Transverse colon (tissue), 4 donors: ENCODE measurements at places on chromosomes 5 and 9.
A peak's percentile ranks its signal among the peaks of the same experiment; 100 is the strongest.

DNA sequence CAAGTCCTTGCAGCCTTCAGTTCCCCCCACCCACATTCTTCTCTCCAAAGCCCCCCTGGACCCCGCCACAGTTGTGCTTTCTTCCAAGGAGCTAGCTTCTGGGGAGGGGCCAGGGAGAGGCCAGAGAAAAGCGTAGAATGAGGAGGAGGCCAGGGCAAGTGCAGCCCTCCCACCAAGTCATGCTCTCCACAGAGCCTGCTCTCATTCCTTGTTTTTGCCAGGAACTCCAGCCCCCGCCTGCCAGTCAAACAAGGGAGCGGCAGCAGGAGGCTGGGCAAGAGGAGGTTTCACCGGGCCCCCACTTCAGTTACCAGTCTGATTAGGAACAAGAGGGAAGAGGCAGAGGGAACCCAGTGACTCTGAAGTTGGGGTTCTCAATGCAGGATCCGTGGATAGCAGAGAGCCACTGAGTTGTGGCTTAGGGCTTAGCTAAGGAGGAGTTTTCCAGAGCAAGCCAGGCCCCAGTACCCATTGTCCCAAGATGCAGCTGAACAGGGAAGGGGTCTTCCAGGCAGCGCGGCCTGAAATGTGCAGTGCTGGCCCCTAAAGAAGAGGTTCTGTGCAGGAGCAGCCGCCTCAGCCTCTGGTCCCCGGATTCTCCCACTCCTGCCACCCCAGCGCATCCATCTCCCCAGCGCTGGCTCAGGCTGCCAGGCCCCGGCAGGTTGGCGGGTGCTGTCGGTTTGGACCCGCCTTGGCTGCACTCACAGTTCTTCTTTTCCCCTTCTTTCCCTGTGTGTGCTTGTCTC is 120.6 kb downstream of the DAB2IP start:
- H3K27me3 ChIP-seq, result no peaks in the 10 kb centered on the region
- peaks cover 47% of the 10 kb centered on the region for H3K36me3 ChIP-seq
- H3K4me1 ChIP-seq, result no peaks in the 10 kb centered on the region
- peak overlapping the region; percentile 22 for H3K27ac ChIP-seq

DNA sequence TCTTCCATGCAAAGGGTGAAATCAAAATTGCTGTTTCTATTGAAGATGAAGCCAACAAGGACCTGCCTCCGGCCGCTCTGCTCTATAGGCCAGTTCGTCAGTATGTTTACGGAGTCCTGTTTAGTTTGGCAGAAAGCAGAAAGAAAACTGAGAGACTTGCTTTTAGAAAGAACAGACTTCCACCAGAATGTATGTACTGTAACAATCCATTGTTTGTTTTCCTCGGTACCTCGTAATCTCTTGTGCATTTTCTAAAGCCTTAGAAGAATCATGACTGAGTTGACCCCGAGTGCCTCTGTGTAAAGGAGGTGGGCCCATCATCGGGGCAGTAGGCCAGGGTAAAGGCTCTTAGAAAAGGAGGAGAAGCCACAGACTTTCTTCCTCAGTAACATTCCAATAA is 44.2 kb upstream of the PHF2 start:
- H3K4me3 ChIP-seq, result no peak overlapping the region
- H3K27ac ChIP-seq, result no peak overlapping the region
- H3K27me3 ChIP-seq, result no peaks in the 10 kb centered on the region

- no peaks in the 10 kb centered on the region for H3K27me3 ChIP-seq
- peaks cover 27% of the 10 kb centered on the region for H3K4me1 ChIP-seq
- DNase-seq, result no peak
- no peak overlapping the region for H3K4me3 ChIP-seq
- no peaks in the 10 kb centered on the region for H3K36me3 ChIP-seq
- H3K27ac ChIP-seq, result peak overlapping the region; percentile 21
Measured at GRCh38 chr5:139676951-139677735, 29.0 kb downstream of the CXXC5 start.

DNA sequence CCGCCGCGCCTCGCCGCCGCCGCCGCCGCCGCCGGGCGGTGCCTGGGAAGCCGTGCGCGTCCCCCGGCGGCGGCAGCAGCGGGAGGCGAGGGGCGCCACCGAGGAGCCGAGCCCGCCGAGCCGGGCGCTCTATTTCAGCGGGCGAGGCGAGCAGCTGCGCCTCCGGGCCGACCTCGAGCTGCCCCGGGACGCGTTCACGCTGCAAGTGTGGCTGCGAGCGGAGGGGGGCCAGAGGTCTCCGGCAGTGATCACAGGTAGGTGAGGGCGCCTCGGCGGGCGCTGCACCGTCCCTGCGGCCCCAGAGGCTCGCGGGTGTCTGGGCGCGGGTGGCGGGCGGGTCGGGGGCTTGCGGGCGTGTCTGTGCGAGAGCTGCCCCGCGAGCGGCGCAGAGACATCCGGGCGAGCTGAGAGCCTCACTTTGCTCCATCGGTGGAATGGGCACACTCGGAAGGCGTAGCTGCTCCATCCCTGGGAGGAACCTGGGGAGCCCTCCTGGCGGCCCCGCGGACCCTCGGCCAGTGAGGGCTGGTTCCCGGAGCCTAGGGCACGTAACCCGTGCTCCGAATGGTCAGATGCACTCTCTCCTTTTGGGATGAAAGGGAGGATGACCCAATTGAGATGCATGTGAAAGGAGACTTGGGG is 864 bp downstream of the PAPPA start:
- peak overlapping the region; percentile 51 for H3K27ac ChIP-seq
- no peaks in the 10 kb centered on the region for H3K36me3 ChIP-seq
- peak overlapping the region; percentile 49 for H3K4me3 ChIP-seq
- no peak for DNase-seq

DNA sequence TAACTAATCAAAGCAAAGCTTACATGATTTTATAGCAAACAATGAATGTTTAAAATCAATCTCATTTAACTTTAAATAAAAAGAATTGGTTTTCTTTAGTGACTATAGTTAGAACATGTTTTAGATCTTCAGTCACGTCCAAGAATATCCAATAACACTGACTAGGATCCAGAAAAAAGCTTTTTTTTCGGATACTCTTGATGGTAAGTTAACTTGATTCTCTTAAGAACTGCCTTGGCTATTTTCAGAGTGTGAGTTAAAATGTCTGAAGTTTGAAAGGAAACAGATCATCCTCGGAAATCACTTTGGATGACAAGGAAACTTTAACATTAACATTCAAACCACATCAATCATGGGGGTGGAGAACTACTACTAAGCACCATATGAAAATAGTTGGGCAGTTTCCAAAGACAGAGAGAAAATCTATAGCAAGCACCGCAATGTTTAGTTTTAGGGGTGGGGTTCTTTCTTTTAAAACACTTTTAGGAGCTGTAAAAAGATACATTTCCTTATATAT is 83.7 kb upstream of the SLC27A6 start:
- DNase-seq, result no peak
- H3K27me3 ChIP-seq, result no peaks in the 10 kb centered on the region

- no peaks in the 10 kb centered on the region for H3K4me1 ChIP-seq
- no peak overlapping the region for H3K27ac ChIP-seq
- H3K4me3 ChIP-seq, result no peak overlapping the region
- DNase-seq, result no peak
Measured at GRCh38 chr5:147930769-147931168, 24.4 kb upstream of the C5orf46 start.

GRCh38 chr5:166795756-166796155 is 1495.7 kb upstream of the WWC1 start:
- no peak overlapping the region for H3K27ac ChIP-seq
- H3K4me1 ChIP-seq, result no peaks in the 10 kb centered on the region
- no peaks in the 10 kb centered on the region for H3K27me3 ChIP-seq
- no peak for DNase-seq

- H3K4me3 ChIP-seq, result peak within 1 kb of the TSS; percentile 97
- no peaks in the 10 kb centered on the region for H3K27me3 ChIP-seq
- H3K4me1 ChIP-seq, result peaks cover 7% of the 10 kb centered on the region
Measured at GRCh38 chr9:86098824-86099700, at the start of gene GOLM1. Gene GOLM1, minus strand, starts transcription at chr9:86099558. Its CDS starts 20,238 bp downstream, at chr9:86079320.

GRCh38 chr5:111563031-111563822 is 50.9 kb upstream of the STARD4 start:
- no peak overlapping the region for H3K27ac ChIP-seq
- no peaks in the 10 kb centered on the region for H3K27me3 ChIP-seq
- no peaks in the 10 kb centered on the region for H3K36me3 ChIP-seq
- no peaks in the 10 kb centered on the region for H3K4me1 ChIP-seq

DNA sequence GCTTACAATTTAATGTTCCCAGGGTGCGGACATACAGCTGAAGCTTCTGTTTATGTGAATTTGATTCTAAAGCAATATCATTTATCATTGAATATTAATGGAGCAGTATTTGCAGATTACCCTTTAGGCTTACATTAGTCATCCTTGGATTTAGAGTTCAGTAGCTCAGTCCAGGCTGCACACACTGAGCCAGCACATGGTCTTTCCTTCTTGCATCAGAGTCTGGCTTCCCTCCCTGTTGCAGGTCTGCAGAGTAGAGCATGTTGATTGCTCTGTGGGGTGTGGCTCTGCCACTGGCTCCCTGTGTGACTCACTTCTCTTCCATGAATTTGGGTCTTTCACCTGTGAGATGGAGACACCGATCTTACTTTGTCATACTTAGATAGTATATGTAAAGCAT is 36.8 kb downstream of the NSG2 start:
- H3K36me3 ChIP-seq, result no peaks in the 10 kb centered on the region
- no peaks in the 10 kb centered on the region for H3K27me3 ChIP-seq
- H3K27ac ChIP-seq, result no peak overlapping the region
- DNase-seq, result no peak

- peak overlapping the region; percentile 61 for H3K27ac ChIP-seq
- DNase-seq, result no peak
- H3K36me3 ChIP-seq, result no peaks in the 10 kb centered on the region
- H3K4me3 ChIP-seq, result no peak overlapping the region
Measured at GRCh38 chr9:89874351-89875321, 269.8 kb downstream of the GADD45G start.

DNA sequence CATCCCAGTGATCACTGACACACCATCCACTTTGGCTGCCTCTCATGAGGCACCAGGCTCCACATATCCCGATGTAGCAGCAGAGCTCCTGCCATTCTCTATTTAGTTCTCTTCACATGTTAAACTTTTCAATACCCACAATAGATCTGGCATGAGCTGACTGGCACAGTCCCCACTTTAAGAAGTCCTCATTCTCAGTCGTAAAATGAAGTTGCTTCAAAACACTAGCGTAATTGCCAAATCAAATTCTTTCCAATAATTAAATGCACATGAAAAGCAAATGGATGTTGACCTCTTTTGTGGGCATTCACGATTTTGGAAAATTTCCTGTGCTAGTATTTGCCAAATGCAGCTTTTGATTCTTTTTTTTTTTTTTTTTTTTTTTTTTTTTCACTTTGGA is 32.4 kb downstream of the HAPLN1 start:
- DNase-seq, result no peak
- H3K36me3 ChIP-seq, result no peaks in the 10 kb centered on the region
- no peak overlapping the region for H3K27ac ChIP-seq
- H3K4me3 ChIP-seq, result no peak overlapping the region

DNA sequence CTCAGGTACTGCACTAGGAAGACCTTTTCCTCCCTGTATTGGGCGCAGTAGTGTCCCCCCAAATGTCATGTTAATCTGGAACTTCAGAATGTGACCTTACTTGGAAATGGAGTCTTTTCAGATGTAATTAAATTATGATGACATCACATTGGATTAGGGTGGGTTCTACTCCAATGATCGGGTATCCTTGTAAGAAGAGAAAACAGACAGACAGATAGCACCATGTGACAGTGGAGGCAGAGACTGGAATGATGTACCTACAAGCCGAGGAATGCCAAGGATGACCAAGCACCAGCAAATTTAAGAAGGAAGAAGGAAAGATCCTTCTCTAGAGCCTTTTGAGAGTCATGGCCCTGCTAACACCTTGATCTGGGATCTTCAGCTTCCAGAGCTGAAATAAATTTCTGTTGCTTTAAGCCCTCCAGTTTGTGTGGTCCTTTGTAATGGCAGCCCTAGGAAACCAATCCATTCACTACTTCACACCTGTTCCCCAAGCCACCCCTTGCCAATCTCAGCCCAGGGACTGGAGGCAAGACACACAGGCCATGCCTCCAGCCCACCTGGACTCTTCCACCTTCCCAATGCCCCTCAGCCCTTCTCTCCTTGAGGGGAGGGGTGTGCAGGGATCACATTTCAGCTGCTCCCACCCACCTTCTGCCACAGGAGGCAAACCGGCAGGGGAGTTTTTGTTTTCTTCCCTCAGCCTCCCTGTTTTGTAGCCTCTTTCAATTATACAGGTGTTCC is 1.6 kb downstream of the CCNJL start:
- no peaks in the 10 kb centered on the region for H3K4me1 ChIP-seq
- peaks cover 38% of the 10 kb centered on the region for H3K27me3 ChIP-seq
- no peak overlapping the region for H3K4me3 ChIP-seq
- DNase-seq, result no peak
- H3K27ac ChIP-seq, result no peak overlapping the region

GRCh38 chr9:85978496-85978895 is 37.5 kb downstream of the NAA35 start:
- DNase-seq, result no peak
- H3K4me1 ChIP-seq, result no peaks in the 10 kb centered on the region
- peaks cover 62% of the 10 kb centered on the region for H3K36me3 ChIP-seq
- no peak overlapping the region for H3K27ac ChIP-seq
- H3K27me3 ChIP-seq, result no peaks in the 10 kb centered on the region

GRCh38 chr5:74616236-74617146 is 24.0 kb downstream of the ENC1 start:
- H3K27me3 ChIP-seq, result no peaks in the 10 kb centered on the region
- no peak overlapping the region for H3K27ac ChIP-seq
- H3K4me1 ChIP-seq, result no peaks in the 10 kb centered on the region
- no peak overlapping the region for H3K4me3 ChIP-seq

GRCh38 chr9:35923927-35924763 is 14.9 kb downstream of the SPAAR start:
- H3K4me3 ChIP-seq, result no peak overlapping the region
- peaks cover 22% of the 10 kb centered on the region for H3K4me1 ChIP-seq
- H3K36me3 ChIP-seq, result no peaks in the 10 kb centered on the region
- no peaks in the 10 kb centered on the region for H3K27me3 ChIP-seq

DNA sequence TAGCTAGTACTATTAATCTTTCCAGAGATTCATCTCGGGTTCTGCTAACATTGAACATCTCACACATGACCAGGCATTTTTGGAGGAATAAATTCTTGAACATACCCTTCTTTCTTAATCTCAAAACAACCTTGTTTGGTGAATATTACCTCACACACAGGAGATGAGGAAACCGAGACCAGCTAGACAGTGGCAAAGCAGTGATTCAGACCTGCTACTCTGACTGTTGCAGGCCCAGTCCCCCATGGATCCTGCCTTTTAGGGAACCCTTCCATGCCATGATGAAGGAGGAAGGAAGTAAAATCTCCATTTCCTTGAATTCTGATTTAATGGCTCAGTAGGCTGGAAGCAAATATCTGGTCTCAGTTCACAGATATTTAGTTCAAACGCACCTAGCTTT is 2.6 kb downstream of the PCSK5 start:
- no peaks in the 10 kb centered on the region for H3K36me3 ChIP-seq
- peaks cover 45% of the 10 kb centered on the region for H3K4me1 ChIP-seq
- H3K4me3 ChIP-seq, result peak overlapping the region; percentile 91
- no peak for DNase-seq

DNA sequence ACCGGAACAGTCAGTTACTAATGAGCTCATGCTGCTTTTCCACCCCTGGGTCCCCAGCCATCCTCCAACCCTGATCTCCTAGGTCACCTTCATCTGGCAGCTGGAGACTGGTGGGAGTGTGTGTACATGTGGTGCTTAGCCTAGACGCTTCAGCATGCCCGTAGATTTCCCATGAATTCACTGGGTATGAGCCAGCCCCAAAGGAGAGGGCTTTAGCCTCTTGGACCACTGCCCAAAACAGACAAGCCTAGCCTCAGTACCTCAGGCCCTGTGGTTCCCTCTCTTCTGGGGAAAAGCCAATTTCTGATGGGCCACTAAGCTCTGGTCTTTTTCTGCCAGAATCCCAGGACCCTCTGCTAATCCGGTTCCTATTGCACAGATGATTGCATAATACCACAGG is 48.0 kb upstream of the ASTN2 start:
- H3K27me3 ChIP-seq, result no peaks in the 10 kb centered on the region
- no peaks in the 10 kb centered on the region for H3K36me3 ChIP-seq
- no peak overlapping the region for H3K27ac ChIP-seq
- H3K4me3 ChIP-seq, result no peak overlapping the region
